NCI-H1930 (cell line): ENCODE measurements at places on chromosomes 7 and 10.

DNA sequence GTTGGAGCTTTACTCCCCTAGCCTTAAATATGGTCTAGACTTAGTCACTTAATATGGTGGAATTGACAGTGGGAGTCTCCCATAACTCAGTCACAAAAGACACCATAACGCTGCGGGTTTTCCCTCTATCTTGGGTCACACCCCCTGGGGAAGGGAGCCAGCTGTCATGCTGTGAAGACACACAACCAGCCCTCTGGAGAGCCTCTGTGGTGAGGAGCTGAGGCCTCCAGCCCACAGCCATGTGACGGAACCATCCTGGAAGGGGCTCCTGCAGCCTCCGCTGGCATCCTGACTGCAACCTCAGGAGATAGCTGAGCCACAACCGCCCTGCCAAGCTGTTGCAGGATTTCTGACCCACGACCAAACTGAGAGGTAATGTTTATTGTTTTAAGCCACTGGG lies 37.9 kb downstream of the PAXIP1 start:
- no peak for DNase-seq

- DNase-seq = no peak
Measured at GRCh38 chr10:85490431-85490830, 876.2 kb downstream of the GRID1 start.

GRCh38 chr10:69896606-69897231 lies 95.0 kb downstream of the COL13A1 start:
- no peak for DNase-seq

DNA sequence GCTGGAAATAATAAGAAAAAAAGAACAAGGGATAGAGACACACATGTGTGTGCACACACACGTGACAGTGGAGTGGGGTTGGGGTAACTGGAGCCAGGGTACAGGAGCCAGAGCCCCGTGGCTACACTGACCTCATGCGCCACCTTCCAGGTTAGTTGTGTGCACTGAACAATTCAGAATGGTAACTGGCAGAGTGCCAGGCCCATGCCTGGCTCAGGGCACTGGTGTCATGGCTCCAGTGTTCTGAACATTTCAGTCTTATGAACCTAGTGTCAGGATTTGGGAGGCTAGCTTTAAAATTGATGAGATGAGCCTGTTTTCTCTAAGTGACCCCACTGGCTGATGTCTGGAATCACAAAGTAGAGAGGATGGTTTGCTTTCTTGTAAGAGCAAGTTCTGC lies 269.6 kb downstream of the SORCS3 start:
- no peak for DNase-seq

- no peak for DNase-seq
Measured at GRCh38 chr7:115008465-115009114, 86.7 kb downstream of the MDFIC start.

GRCh38 chr7:85172530-85172941 lies 14.3 kb downstream of the SEMA3D start:
- no peak for DNase-seq

DNA sequence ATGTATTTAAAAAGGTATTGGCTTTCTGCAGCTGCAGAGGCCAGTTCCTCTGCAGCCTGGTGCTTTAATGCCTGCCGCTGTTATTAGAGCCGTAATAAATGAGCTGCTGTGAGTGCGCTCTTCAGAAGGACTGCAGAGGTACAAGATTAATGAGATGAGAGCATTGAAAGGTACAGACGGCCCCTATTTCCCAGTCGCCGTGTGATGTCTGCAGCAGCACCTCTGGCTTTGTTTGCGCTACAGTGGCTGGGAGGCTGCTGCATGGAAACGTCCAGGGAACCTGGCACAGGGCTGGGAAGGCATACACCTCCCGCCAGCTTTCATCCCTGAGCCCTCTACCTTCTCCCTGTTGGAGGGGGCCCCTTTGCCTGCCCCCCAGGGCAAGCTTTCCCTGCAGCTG lies 383.8 kb upstream of the ZMIZ1 start:
- DNase-seq = no peak

DNA sequence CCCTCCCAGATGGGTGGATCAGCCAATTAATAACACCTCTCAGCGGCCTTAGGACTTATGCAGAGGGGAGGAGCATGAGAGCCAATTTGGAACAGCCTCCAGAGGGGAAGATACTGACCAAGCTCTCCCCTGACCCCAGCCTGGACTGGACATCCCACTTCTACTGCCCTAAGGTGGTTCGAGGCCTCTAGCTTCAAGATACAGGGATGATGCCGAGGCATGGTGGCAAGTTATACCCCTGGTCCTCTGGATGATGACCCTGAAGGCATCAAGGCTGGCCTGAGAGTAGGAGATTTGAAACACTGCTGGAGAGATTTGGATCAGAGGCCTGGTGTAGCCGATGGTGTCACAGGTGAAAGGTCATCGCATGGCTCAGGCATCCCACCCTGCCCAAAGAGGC lies 3.2 kb downstream of the CDH23 start:
- no peak for DNase-seq

- no peak for DNase-seq
Measured at GRCh38 chr10:49595003-49595712, 15.0 kb upstream of the SLC18A3 start.

GRCh38 chr7:44541028-44541869 lies at the start of gene NPC1L1:
Gene NPC1L1, minus strand, starts transcription at chr7:44541330. Its CDS starts 71 bp downstream, at chr7:44541259.
- DNase-seq = no peak

GRCh38 chr10:128908499-128908898 lies 558.5 kb upstream of the MGMT start:
- DNase-seq = no peak

- DNase-seq = no peak
Measured at GRCh38 chr7:27031289-27032172, 64.3 kb downstream of the HOXA1 start.

DNA sequence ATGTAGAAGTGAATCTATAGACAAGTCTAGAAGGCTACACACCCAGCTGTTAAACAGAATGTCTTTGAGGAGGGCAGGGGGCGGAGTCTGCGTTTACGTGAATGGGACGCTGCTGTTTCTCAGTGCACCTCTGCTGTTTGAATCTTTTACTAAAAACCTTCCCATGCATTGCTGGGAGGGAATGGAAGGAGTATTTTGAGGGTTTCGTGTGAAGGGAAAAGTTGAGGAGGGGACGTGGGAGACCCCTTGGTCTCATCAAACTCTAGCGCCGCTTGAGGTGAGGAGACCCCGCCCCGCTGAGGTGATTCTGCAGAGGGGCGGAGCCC lies 492 bp upstream of the VCL start:
- DNase-seq = no peak

GRCh38 chr10:68826764-68827591 lies at the start of gene STOX1:
Gene STOX1, plus strand, starts transcription at chr10:68827531. Its CDS starts 93 bp downstream, at chr10:68827624.
- DNase-seq = peak; percentile 24

DNA sequence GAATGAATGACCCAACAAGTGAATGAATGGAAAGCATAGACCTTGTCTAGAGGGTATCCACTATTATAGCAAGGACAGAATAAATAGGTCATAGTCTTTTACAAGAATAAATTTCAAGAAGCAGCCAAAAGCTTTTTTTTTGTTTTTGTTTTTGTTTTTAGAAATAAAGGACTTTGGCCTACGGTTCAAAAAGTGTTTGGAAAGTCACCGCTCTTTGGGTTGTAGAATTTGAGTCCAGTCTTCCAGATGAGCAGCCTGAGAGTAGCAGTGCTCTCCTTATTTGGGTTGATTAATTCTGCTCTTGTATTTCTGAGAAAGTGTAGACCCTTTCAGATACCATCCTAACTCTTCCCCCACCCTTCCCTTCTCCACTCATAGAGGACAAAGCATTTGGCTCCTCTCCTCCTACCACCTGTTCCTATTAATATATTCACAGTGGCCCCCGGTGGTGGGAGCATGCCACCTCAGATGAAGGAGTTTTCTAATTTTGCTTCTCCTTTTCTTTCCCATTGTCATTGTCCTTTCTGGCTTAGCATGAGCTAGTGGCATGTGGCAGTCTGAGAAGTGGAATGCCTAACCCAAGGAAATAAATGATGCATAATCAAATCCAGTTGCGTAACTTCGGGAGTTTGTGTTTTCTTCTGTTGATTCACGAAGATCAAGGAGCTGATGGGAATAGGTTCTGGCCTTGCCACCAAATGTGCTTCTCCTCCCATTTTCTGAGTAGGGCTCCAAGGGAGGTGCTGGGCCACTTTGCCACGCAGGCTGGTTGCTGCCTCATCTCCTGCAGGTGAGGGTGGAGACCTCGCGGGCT lies 114.7 kb downstream of the CHN2 start:
- DNase-seq = no peak

GRCh38 chr10:77605466-77605865 lies 32.1 kb downstream of the KCNMA1 start:
- peak; percentile 4 for DNase-seq

GRCh38 chr7:13293264-13294002 lies 606.0 kb downstream of the ARL4A start:
- DNase-seq = no peak

DNA sequence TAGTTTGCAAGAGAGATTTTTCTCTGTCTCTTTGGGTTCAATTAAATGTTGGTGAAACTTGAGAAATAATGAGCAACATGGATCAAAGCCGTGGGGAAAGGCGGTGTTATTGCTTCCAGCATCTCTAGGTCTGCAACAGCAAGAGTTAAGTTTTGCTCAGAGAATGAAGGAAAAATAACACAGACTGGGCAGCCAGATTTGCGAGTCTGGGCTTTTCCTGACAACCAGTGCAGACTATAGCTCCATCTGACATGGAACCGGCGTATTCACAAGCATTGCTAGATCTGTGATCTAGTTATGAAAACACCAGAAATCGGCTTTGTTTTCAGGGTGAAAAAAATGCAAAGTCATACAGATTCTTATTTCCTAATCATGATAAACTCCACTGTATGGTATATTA lies 110.4 kb downstream of the CAMK1D start:
- DNase-seq = no peak

DNA sequence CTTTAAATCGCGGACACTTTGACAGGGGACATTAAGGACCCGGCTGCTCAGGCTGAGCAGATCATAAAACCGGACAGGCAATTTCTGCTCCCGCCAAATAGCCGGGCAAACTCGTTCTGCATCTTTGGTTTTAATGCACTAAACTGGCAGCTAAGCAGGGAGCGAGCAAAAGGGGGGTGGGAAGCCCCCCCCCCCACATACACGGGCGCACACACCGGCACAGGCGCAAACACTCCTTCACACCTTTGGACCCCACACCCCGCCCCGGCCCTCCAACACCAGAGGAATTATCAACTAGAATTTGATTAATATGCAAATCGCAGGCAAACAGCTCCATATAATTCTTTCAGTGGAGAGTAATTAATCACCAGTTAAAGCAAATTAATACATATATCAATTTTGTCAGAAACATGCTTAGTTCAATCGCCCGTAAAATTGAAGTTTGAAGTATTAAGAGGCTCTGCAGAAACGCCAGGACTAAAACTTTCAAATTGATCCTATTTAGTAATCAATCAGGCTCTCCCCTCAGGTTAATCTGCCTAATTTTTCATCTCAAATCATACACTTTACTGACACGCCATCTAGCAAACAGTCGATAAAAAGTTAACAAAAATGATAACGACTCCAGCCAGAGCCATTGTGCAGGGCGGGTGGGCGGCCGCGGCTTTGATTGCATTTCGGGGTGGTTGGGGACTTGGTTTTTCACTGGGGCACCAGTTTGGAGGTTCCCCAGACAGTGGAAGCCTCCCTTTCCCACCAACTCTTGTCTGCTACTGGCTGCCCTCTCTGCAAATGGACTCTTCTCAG lies 9.9 kb downstream of the LBX1 start:
- no peak for DNase-seq

- DNase-seq = no peak
Measured at GRCh38 chr10:44577533-44577932, 192.6 kb upstream of the CXCL12 start.

GRCh38 chr7:155066417-155066950 lies 3.6 kb upstream of the HTR5A start:
- no peak for DNase-seq

DNA sequence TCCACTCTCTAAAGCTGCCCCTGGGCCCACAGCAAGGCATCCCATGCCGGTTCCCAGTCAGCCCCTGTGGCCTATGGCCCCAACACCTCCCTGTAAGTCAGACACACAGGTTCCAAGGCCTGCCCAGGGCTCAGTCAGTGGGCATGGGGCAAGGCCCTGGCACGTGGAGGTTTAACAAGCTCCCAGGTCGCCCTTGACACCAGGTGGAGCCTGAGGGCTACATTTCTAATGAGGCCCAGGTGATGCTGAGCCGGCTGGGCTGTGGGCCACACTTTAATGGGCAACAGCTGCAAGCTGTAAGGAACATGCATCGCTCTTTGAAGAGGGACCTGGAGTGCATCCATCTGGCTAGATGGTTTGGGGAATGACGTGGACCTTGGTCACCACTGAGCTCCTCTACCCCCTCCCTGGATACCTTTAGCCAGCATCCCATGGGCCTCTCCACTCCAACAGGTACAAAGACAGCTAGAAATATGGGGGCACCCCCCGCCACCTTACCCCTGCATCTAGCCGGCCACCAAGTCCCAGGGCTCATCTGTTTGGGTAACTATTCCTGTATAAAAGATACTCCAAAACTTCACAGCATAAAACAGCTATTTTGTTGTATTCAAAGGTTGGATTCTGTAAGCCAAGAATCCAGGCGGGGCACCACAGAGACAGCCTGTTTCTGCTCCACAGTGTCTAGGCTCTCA lies 122.5 kb downstream of the OAT start:
- DNase-seq = no peak

GRCh38 chr10:2038036-2038435 lies 300.7 kb upstream of the ADARB2 start:
- DNase-seq = no peak

GRCh38 chr7:2634267-2635145 lies 2.7 kb downstream of the TTYH3 start:
- no peak for DNase-seq

GRCh38 chr10:78688901-78689583 lies 379.7 kb upstream of the ZMIZ1 start:
- DNase-seq = no peak

DNA sequence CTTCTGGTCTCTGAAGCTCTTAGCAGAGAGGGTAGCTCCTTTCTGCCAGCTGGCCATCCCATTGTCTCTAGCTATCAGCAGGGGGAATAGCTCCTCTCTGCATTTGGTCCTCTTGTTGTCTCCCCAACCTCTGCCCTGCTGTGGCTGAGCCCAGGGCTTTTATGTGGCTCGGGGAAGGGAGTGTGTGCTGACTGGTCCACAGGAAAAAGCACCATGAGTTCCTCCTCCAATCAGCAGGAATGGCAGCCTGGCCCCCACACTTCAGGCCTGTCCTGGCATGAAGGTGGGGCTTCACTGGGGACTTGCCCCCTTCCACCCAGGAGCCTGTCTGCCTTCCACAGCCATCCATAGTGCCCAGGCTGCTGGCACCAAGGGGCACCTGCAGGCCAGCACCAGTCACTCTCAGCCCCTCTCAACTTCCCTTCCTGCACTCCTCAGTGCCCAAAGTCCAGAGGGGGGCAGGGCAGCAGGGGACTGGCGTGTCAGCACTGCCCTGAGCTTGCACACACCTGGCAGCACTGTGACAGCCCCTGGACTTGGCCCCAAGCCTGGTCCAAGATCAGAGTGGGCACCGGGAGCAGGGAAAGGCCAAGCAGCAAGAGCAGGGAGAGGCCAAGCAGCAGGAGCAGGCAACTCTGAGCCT lies 36.2 kb downstream of the NOLC1 start:
- no peak for DNase-seq

GRCh38 chr10:32237644-32238345 lies 109.2 kb downstream of the EPC1 start:
- no peak for DNase-seq
